ENCODE measurements at places on chromosomes 1 and 21.

- no peak for DNase-seq
These were observed 55.6 kb downstream of the SSX2IP start for GRCh38 chr1:84634536-84635205.

GRCh38 chr1:209705033-209705598 is 470 bp downstream of the HSD11B1 start:
- DNase-seq: no peak

DNA sequence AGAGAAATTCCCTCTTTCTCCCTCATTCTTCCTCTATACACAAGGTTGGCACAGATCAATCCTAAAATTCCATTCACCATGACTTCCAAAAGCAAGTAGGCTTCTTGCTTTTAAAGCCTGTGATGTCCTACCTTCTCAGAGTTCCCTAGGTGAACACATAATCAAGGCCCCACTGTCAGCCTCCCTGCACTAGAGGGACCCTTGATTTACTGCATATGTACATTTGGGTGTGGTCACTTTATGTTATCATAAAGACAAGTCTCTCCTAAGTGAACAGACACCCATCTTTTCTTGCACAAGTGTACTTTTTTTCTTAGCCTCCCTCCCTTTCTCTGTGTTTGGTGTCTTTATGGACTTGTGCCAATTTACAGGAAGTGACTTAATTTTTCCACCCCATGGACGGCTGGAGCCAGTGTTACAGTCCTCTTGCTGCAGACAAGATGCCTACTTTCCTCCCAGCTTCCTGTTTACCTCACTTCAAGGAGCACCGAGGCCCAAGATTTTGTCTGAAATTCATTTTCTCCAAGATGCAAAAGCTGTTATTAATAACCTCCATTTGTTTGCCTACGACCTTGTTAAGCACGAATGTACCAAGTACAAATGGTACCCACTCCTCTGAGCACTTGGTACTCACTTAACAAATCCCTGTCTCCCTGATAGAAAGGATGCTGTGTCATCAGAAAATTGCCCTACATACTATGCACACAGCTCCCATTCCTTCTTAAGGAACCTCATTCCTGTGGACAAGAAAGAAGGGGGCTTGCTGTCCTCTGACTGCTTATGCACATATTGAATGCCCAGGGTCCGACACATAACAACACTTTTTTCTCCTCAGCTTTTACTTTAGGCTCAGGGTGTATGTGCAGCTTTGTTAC is 82.8 kb upstream of the SLC44A3 start:
- no peak for DNase-seq

DNA sequence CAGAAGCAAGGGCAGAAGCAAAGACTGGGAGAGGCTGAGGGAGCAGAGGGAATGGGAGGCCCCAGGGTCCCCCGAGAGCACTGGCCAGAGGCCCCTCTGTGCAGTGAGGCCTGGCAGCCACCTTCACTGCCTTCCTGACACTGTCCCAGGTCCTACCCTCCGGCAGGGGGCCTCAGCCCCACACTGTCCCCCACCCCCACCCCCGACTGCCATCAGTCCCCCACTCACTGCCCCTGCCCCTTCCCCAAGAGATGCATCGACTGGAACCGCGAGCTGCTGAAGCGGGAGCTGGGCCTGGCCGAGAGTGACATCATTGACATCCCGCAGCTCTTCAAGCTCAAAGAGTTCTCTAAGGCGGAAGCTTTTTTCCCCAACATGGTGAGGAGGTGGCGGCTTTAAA is 13.0 kb upstream of the PADI6 start:
- DNase-seq: no peak

GRCh38 chr21:26572702-26573381 is at the start of gene CYYR1:
CYYR1 (minus strand) TSS chr21:26573286; CDS start chr21:26572940, 346 bp downstream.
- no peak for DNase-seq

- DNase-seq: no peak
These were observed 6.9 kb downstream of the TNFRSF1B start for GRCh38 chr1:12173631-12174121.

GRCh38 chr1:67921725-67922489 is 88.6 kb upstream of the GNG12 start:
- no peak for DNase-seq

DNA sequence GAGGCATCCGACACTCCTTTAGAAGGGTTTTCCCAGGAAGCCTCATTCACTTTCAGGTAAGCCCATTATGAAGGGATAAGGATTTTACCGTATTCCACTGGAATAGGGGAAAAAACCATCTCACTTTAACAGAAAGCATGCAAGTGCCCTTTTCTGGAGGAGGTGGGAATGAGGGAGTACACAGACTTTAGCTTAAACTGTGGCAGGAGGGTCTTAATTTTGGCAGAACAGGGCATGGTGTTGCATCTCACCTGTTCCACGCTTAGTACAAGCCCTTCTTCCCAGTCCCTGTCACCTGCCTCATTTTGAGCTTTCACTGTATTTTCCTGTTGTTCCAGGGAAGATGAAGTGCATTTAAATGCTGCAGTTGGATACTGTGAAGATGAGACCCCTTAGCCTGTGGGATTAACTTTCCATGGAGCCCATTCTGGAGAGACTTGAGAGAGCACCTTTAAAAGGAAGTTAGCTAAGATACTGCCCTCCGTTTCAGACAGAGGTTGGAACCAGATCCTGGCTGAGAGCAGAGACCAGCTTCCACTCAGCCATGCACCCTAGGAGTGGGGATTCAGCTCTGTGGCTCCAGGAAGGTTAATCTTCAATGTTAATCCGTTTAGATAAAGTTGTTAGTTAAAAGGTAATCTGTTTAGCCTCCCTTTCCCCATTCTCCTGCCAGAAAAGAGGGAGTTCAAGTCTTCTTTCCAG is 42.6 kb downstream of the PBX1 start:
- DNase-seq: no peak

GRCh38 chr21:45478115-45478801 is 64.0 kb downstream of the SLC19A1 start:
- no peak for DNase-seq

GRCh38 chr21:38286739-38287471 is 30.1 kb downstream of the KCNJ15 start:
- no peak for DNase-seq

- DNase-seq: no peak
These were observed at the start of gene PCSK9 for GRCh38 chr1:55039342-55040082. PCSK9 (plus strand) TSS chr1:55039548; CDS start chr1:55039838, 290 bp downstream.

DNA sequence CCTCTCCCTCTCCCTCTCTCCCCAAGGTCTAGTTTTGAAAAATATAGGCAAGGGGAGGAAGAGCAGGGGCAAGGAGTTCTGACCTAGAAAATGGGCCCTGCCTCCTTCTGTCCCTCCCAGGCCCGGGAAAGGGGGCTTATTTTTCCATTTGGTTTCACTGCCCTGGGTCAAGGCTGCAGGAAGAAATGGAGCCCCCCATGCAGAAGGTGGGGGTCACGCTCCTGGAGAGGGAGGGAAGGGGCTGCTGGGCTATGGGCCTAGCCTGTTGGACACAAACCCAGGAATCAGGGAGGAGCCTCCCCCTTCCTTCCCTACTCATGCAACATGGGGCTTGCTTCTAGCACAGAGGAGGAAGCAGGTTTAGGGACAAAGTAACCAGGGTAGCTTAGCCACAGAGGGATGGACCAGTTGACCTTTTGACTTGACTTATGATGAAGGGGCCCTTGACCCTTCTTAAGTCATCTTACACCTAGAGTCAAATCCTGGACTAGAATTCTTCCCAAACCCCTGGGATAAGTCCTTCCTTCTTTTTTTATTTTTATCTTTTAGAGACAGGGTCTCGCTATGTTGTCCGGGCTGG is 70.4 kb upstream of the SSBP3 start:
- DNase-seq: no peak

DNA sequence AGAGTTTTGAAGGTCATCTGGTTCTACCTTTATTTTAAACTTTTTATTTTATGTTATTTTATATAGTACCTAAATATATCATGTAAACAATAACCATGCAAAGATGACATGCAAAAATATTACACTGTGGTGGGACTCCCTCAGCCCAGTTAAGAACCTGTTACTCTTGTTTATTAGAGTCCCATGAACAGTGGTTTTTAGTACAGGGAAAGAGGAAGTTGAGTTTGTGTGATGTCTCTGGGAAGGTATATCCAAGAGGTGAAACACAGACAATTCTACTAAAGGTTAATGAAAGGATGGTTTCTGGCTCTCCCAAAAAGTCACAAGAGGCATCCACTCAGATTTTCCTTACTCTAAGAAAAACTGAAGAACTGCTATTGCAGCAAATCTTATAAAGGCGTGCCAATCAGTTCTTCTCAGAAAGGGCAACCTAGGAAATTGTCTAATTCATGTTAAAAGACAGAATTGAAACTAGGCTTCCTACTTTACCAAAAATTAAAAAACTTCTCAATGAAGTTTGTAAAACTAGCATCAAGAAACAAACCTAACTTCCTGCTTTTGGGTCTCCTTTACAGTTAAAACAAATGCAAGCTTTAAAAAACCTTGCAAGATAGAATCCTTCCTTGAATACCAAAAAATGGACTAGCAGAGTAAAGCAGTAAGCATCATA is 19.9 kb downstream of the GFI1 start:
- no peak for DNase-seq

- no peak for DNase-seq
These were observed 132.8 kb downstream of the CLIC6 start for GRCh38 chr21:34801519-34802132.

DNA sequence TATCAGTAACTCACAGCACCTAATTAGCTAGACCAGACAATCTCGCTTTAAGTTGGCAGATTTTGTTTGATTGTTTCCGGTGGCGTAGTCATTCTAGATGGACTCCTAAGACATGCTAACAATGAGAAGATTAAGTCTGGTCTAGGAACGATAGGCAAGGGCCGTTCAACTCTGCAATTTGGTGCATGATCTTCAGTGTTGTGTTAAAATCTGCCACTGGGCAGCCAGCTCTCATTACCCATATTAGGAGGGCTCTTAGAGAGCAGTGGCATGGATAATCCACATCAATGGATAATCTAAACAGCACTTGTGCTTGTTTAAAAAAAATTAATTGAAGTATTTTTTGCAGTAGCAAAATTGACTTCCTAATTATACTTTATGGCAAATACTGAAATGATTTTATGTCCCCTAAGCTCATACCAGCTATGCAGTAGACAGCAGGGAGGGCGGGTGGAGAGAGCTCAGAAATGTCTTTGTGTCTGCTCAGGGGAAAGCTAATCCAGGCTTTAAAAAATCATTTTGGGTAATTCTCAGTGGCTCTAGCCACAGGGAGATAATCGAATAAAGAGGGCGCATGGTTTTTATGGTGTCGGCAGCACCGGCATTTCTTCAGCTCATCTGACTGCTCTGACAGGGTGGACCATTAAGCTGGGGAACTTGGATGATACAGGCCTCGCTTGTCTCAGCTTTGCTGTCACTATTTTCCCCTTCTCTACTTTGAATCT is 48.5 kb upstream of the IKBKE start:
- DNase-seq: no peak

DNA sequence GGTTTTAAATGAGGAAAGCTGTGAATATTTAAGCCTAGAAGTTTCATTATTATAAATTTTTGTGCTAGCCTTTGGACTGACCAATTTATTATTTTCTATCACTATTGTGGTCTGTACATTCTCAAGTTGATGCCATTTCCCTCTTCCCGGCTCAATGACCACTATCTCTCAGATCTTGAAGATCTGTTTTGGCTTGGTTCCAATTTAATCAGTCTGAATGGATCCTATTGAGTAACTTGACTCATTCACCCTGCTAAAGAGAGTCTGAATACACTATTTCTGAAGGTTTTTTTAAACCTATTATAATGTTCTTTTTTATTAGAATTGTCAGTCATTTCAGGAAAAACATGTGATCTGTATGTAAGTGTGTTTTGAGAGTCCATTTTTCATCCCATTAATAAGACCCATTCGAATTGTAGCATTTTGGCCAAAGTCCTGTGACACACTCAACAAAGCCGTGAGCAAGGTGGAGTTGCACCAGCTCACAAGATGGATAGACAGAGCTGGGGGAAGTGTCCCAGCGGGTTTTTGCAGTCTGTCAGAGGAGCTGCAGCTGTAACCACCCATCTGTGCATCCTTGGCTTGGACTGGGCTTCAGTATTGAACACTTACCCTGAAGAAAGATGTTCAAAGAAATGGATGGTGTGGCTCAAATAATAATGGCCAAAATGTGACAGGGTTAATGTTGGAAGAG is 145.6 kb downstream of the NFIA start:
- DNase-seq: no peak

- DNase-seq: no peak
These were observed 918.0 kb downstream of the LTN1 start for GRCh38 chr21:28074676-28075075.

GRCh38 chr1:43313771-43314170 is 13.0 kb downstream of the TIE1 start:
- no peak for DNase-seq

- DNase-seq: no peak
These were observed 531 bp upstream of the HMGN2 start for GRCh38 chr1:26471498-26472319.

- no peak for DNase-seq
These were observed 29.4 kb upstream of the CRP start for GRCh38 chr1:159743651-159744410.

GRCh38 chr21:34345091-34345871 is 18.5 kb upstream of the KCNE2 start:
- no peak for DNase-seq
